ENCODE measurements at places on chromosomes 3 and 15.

- peaks cover 18% of the 10 kb centered on the region for H3K4me1 ChIP-seq
- H3K27me3 ChIP-seq = no peaks in the 10 kb centered on the region
- no peak overlapping the region for H3K4me3 ChIP-seq
- DNase-seq = peak; percentile 37
Observed at GRCh38 chr3:78873641-78874040, 894.2 kb downstream of the ROBO1 start.

DNA sequence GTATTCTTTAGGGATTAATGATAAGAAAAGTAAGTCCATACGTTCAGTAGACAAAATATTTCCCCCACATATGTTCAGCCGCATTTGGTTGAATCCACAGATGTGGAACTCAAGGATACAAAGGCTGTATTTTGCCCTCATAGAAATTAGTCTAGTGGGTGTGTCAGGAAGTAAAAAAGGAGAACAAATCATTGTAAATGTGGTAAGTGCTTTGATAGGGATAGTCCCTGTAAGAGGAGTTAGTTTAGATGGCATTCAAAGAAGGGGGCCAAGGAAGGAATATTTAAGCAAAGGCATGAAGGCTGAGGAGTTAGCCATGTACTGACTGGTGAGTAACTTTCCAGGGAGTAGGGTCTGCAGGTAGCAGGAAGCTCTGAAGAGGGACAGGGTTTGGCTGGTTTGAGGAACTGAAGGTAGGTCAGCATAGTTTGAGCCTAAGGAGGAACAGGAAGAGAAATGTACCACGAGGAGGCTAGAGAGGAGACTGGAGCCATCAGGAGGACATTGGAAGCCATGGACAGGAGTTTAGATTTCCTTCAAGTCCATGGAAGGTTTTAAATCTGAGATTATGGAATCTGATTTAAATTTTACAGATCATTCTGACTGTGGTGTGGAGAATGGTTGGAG lies 98.8 kb downstream of the MME start:
- DNase-seq = peak; percentile 5
- H3K27me3 ChIP-seq = no peaks in the 10 kb centered on the region
- H3K27ac ChIP-seq = no peak overlapping the region
- H3K4me3 ChIP-seq = no peak overlapping the region

GRCh38 chr3:172520301-172520831 lies 2.9 kb downstream of the TNFSF10 start:
- H3K4me3 ChIP-seq = no peak overlapping the region
- H3K4me1 ChIP-seq = peaks cover 28% of the 10 kb centered on the region
- H3K27me3 ChIP-seq = no peaks in the 10 kb centered on the region
- DNase-seq = peak; percentile 97

- DNase-seq = no peak
- no peak overlapping the region for H3K27ac ChIP-seq
- H3K4me3 ChIP-seq = no peak overlapping the region
- H3K27me3 ChIP-seq = no peaks in the 10 kb centered on the region
- H3K4me1 ChIP-seq = peaks cover 2% of the 10 kb centered on the region
Observed at GRCh38 chr3:149407898-149408297, 30.4 kb upstream of the TM4SF1 start.

GRCh38 chr15:87496109-87496508 lies 760.4 kb downstream of the NTRK3 start:
- DNase-seq = no peak
- no peaks in the 10 kb centered on the region for H3K27me3 ChIP-seq
- H3K36me3 ChIP-seq = no peaks in the 10 kb centered on the region

DNA sequence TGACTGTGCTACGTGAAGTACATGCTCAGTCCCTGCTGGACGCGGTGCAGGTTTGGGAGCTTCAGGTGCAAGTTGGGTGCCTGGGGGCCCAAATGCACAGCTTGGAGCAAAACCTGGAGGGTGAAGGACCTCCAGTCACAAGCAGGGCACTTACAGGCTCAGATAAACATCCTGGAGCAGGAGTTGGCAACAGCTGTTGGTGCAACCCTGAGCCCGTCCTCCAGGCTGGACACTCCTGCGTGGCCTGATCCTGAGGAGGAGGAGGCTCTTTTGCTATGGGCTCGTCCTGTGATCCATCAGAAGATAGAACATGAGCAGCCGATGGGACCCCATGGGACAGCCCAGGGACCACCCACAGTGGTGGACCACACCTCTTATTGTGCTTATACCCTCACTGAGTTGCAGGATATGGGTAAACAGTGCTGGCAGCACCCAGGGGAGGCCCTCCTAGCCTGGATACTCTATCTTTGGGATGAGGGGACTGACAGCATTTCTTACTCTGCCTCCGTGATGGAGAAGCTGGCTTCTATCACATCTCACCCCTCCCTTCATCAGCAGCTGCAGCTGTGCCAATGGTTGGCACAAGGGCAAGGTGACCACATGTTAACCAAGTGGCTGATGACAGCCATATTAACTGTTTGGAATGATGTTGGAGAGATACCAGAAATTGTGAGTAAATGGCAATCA lies 301.6 kb downstream of the ZPLD1 start:
- H3K27ac ChIP-seq = no peak overlapping the region
- no peak for DNase-seq
- H3K4me3 ChIP-seq = no peak overlapping the region

DNA sequence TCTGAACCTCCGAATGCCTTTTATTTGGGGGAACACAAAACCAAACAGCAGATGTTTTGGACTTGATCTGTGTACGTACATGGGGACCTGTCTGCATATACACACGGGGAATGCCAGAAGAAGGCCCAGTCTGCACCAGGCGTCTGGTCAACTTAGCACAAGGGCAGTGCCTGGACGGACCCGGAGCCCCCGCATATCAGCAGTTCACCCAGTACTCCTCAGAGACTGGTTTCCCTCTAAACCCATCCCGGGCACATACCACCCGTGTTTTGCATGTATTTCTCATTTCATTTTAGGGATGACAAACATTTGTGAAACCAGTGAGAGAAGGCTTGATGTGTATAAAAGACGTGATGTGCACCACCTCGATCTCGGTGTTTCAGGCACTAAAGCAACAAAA lies 49.7 kb downstream of the KLHL25 start:
- DNase-seq = no peak
- H3K4me1 ChIP-seq = no peaks in the 10 kb centered on the region
- H3K27ac ChIP-seq = no peak overlapping the region
- H3K36me3 ChIP-seq = peaks cover 13% of the 10 kb centered on the region

DNA sequence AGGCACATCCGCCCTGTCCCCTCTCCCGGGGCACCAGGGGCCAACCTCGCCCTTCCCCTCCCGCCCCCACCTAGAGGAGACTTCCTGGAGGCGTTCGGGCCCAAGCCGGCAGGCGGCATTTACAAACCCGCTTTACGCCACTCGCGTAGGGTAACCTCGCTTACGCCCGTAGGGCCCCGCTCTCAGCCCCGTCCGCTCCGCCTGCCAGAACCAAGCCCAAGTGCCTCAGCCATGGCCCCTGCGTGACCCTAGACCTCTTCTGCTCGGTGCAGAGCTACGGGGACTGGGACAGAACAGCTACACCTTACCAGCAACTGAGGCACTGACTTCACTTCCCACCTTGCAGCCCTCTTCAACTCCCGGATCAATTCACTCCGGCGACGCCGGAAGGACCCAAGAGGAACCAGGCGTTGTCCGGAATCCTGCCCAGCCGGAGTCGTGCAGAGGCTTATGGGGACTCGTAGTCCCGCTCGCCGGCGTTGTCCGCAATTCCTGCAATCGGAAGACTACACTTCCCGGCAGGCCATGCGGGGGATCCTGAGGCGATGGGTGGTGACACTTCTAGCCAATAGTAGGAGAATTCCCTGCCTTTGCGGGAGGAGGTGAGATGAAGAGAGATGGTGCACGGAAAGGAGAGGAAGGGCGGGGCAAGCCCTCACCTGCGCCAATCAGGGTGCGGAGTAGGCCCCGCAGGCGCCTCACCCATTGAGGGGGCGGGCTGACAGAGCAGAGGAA lies at the start of gene PDCD10:
Gene PDCD10, minus strand, starts transcription at position 395 of the 735 bp plus-strand sequence. CDS start 14,735 bp downstream, outside the sequence.
- peaks cover 9% of the 10 kb centered on the region for H3K27me3 ChIP-seq
- H3K27ac ChIP-seq = peak within 1 kb of the TSS; percentile 21
- H3K4me3 ChIP-seq = peak within 1 kb of the TSS; percentile 61
- H3K36me3 ChIP-seq = no peaks in the 10 kb centered on the region
- DNase-seq = peak; percentile 97

- H3K4me1 ChIP-seq = peaks cover 24% of the 10 kb centered on the region
- no peak overlapping the region for H3K4me3 ChIP-seq
- DNase-seq = peak; percentile 28
- peak overlapping the region; percentile 55 for H3K27ac ChIP-seq
Observed at GRCh38 chr3:114649331-114649730, 355.5 kb downstream of the TIGIT start.

GRCh38 chr3:133271539-133271938 lies 128.3 kb upstream of the BFSP2 start:
- H3K36me3 ChIP-seq = no peaks in the 10 kb centered on the region
- H3K4me3 ChIP-seq = no peak overlapping the region
- H3K27me3 ChIP-seq = no peaks in the 10 kb centered on the region
- H3K4me1 ChIP-seq = no peaks in the 10 kb centered on the region
- no peak overlapping the region for H3K27ac ChIP-seq

DNA sequence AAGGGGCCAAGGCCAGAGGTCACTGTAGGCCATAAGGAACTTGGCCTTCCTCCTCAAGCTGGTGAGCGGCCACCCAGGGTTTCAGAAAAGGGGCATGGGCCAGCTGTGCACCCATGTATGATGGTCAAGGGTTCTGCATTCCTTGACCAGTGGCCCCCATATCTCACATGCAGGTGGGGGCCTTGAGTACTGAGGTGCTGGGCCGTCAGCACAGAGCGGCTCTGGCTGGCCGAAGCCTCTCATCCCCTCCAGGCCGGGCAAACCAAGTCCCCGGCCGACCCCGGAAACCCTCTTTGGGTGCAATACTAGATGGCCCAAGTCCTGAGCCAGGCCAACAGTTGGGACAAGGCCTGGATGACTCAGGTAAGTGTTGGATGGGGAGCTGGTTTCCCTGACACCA lies 9.5 kb downstream of the ALG3 start:
- no peak overlapping the region for H3K4me3 ChIP-seq
- H3K27me3 ChIP-seq = no peaks in the 10 kb centered on the region
- H3K27ac ChIP-seq = no peak overlapping the region
- no peak for DNase-seq

Data from endothelial cell of umbilical vein (primary cell).